ENCODE measurements at places on chromosomes 2 and 18. TPM values are rescaled to one million over a fixed set of nuclear protein-coding genes. Genes with fewer than 3 reads are reported as not detected.

Gene MYCN
- total RNA-seq: 0.08 TPM

Gene CEP68
- total RNA-seq: 6.9 TPM

Gene LINC00305
- total RNA-seq: not detected

Gene IL18R1
- 4.7 TPM for total RNA-seq

Gene ANTXR1
- 19.0 TPM for total RNA-seq

Gene ACKR3
- total RNA-seq: not detected

Gene NGEF
- total RNA-seq: 4.6 TPM

Gene EMILIN1
- 88.5 TPM for total RNA-seq

Gene LANCL1
- 20.4 TPM for total RNA-seq

Gene SRD5A2
- total RNA-seq: not detected

Gene RBM44
- 0.53 TPM for total RNA-seq

Gene CROCC2
- not detected for total RNA-seq

Gene CYRIA
- 0.53 TPM for total RNA-seq

Gene RAB27B
- 1.5 TPM for total RNA-seq

Gene LOXHD1
- total RNA-seq: not detected

Gene HOXD12
- 0.60 TPM for total RNA-seq

Gene REL
- total RNA-seq: 9.0 TPM

Gene LRATD1
- 0.08 TPM for total RNA-seq

Gene CHRNA1
- not detected for total RNA-seq

Gene SERPINB3
- not detected for total RNA-seq

Gene LRRC30
- total RNA-seq: not detected
